ENCODE measurements at places on chromosomes 4 and X.

DNA sequence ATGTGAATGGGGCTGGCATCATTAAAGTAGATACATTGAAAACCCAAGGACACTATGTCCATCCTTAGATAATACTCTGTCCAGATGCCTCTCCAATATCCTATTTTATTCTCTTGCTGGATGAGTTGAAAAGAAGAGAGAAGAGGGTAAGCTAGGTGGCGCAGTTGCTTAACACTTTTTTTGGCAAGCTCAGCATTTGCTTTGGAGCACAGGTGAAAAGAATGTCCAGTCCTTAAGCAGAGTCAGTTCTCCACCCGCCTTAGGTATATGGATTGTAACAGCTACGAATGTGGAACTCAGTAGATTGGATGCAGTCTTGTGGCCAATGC is 208.4 kb downstream of the NWD2 start:
- peak; percentile 40 for DNase-seq

- DNase-seq, result no peak
These were observed 12.6 kb downstream of the EFNB1 start for GRCh38 chrX:68841251-68842049.

DNA sequence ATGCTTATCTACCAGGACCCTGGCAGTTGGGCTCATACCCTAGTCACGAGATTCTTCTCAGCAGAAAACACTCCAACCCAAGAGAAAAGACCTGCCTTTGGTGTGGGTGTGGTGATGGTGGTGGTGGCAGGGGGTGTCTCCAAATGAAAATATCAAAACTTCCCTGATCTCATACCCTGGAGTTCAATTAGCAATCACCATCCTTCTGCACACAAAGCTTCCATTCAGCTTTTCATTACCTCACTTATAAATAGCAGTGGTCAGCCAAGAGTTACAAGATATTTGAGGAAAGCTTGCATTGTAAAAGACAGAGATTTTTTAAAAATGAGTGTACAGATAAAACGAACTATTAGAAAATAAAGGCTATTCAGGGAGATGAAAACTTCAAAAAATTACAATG is 580.8 kb upstream of the MAGEB2 start:
- DNase-seq, result no peak

DNA sequence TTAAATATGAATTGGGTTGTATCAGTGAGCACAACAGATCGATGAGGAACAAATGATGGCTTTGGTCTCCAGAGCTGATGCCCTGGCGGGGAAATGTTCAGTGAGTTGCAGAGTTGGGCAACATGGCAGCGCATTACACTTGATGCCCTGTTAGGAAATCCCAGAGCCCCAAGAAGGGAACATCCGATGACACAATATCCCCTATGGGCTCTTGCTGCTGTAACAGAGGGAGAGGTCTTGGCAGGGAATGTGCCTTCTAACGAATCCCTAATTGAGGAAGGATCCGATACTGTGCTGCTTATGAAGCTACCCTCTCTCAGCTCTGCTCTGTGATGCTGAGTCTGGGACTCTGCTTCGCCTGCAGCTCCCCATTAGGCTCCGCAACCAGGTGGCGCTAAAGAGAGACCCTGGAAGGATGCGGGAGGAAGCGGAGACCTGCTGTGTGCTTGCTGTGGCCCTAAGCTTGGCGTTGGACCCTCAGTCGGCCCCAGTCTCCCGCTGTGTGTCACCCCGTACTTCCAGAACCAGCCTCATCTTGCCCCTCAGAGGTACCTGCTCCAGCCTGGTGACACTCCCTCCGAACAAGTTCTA is 38.9 kb downstream of the PDHA1 start:
- DNase-seq, result peak; percentile 39

DNA sequence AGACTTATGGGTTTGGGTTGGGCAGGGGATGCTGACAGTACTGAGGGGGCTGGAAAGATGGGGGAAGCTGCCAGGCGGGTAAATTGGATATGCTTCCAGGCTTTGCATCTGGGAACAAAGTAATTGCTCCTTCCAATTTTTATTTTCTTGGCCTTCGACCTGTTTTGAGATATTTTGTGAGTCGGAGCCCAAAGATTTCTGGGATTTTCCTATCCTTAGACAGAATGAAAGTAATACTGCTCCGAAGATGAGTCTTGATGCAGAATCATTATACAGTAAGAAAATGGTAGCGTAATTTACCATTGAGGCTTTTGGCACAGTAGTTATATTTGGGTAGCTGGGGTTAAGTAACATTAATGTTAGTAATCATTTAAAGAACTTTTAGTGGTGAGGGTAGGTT is 1.4 kb downstream of the SMARCA5 start:
- DNase-seq, result no peak

GRCh38 chr4:144910723-144911122 is 187.3 kb downstream of the ANAPC10 start:
- no peak for DNase-seq
